Fibroblast of mammary gland (primary cell): ENCODE measurements at places on chromosomes 3 and 15.
A peak's percentile ranks its signal among the peaks of the same experiment; 100 is the strongest.

- DNase-seq, result peak; percentile 92
Measured at GRCh38 chr3:138043266-138044029, 33.5 kb downstream of the CLDN18 start.

DNA sequence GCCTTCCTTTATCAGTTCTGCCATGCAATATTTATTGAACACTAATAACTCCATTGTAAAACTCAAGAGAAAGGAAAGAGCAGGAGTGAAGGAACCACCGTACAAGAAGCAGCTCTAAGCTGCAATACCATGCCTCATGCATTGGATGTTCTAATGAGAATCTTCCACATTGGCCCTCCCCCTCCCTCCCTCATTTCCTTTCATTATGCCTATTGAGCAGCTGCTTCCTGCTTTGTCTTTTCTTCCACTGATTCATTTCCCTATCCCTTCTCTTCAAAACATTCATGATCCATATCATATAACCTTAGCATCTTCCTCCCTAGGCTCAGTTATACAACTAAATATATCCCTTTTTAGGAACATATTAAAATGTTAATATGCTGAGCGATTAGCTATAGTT is 698.7 kb upstream of the GOLIM4 start:
- no peak for DNase-seq

GRCh38 chr3:12198301-12198700 is 39.6 kb upstream of the TIMP4 start:
- peak; percentile 80 for DNase-seq

GRCh38 chr3:71185733-71186455 is 397.6 kb downstream of the FOXP1 start:
- peak; percentile 57 for DNase-seq

DNA sequence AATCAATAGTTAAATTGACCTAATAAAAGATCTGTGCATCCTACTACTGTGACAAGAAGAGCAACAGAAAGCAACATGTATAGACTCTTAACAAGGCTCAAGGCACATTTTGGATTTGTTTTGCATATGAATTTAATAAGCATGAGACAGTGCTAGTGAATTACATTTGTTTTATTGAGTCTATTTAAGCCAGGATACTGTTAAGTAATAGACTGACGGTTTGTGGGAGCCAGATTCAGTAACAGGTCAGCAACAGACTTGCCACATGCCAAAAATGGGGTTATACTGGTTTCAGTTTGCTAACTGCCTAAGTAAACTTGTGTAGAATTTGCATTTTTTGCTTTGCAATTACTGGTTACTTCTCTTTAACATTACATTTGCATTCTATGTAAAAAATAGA is 54.0 kb downstream of the MBNL1 start:
- peak; percentile 51 for DNase-seq

GRCh38 chr3:177835917-177836316 is 638.6 kb upstream of the TBL1XR1 start:
- peak; percentile 98 for DNase-seq

- no peak for DNase-seq
Measured at GRCh38 chr3:24483873-24484272, 10.8 kb downstream of the THRB start.
